ENCODE measurements at places on chromosomes 2 and 18. TPM values are rescaled to one million over a fixed set of nuclear protein-coding genes. Genes with fewer than 3 reads are reported as not detected.

GRCh38 chr18:58511897-58512581 is 116.9 kb downstream of the ALPK2 start:
- DNase-seq: no peak
- H3K27ac ChIP-seq: no peak overlapping the region
- H3K4me3 ChIP-seq: no peak overlapping the region
- H3K4me1 ChIP-seq: peaks cover 2% of the 10 kb centered on the region
- H3K27me3 ChIP-seq: no peaks in the 10 kb centered on the region
- no peaks in the 10 kb centered on the region for H3K36me3 ChIP-seq

GRCh38 chr2:120596990-120597594 is 138.6 kb upstream of the GLI2 start:
- H3K27ac ChIP-seq: no peak overlapping the region
- DNase-seq: no peak
- peaks cover 14% of the 10 kb centered on the region for H3K4me1 ChIP-seq
- peaks cover 37% of the 10 kb centered on the region for H3K27me3 ChIP-seq

GRCh38 chr2:116692988-116693387 is 1121.5 kb upstream of the DDX18 start:
- no peaks in the 10 kb centered on the region for H3K27me3 ChIP-seq
- no peak for DNase-seq
- H3K27ac ChIP-seq: no peak overlapping the region
- H3K4me3 ChIP-seq: no peak overlapping the region

DNA sequence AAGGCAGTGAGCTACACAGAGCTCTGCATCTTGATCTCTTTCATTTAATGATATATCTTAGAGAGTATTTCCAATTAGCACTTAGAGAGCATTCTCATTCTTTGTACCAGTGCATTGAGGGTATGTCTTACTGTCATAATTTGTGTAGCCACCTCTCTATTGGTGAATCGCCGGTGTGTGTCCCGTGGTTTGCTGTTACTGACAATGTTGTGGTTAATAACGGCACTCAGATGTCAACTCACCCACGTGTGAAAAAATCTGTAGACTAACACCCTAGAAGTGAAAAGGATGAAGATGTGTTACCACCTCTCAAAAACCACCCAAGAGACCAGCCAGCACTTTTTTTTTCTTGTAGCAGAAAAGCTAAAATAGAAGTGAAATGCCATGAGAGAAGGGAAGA is 37.1 kb downstream of the TEX51 start:
- no peak for DNase-seq
- peaks cover 3% of the 10 kb centered on the region for H3K4me1 ChIP-seq
- peaks cover 23% of the 10 kb centered on the region for H3K27me3 ChIP-seq
- H3K36me3 ChIP-seq: no peaks in the 10 kb centered on the region
- H3K27ac ChIP-seq: no peak overlapping the region

DNA sequence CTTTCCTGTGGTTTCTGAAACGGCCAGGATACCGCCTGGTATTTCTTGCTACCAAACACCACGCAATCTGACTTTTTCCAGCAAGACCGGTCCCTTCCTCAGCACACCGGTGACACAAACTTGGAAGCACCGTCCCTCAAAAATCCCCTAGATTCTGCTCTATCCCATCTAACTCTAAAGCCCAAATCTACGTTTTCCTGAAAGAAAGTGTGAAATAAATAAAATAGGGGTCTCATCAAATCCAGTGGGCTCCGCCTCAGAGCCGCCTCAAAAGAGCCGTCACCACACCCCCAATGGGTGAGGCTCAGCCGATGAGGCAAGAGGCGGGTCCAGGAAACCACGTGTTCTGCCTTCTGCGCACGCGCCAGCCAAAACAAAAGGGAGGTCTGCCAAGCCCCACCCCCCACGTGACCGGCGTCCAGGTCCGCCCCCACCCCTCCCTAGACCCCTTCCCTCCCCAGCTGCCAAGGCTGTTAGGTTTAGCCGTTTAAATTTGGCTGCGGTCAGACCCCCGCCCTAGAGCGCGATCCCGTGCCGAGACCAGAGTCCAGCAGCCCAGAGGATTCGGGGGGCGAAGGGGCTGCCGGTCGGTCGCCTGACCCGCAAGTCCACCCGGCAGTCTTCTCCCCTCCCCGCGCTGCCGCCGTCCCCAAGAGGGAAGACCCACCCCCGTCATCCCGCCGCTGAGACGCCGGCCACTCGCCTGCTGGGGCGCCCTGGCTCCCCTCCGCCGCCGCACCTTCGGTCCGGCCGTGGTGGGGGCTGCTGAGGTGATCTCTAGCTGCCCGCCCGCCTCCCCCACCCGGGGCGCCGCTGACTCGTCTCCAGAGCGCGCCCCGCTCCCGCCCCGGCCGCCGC is 534 bp downstream of the KANSL1L start:
- peaks cover 26% of the 10 kb centered on the region for H3K4me1 ChIP-seq
- H3K4me3 ChIP-seq: peak overlapping the region; percentile 99
- H3K27ac ChIP-seq: peak overlapping the region; percentile 98
- DNase-seq: peak; percentile 97
- no peaks in the 10 kb centered on the region for H3K36me3 ChIP-seq
- no peaks in the 10 kb centered on the region for H3K27me3 ChIP-seq

DNA sequence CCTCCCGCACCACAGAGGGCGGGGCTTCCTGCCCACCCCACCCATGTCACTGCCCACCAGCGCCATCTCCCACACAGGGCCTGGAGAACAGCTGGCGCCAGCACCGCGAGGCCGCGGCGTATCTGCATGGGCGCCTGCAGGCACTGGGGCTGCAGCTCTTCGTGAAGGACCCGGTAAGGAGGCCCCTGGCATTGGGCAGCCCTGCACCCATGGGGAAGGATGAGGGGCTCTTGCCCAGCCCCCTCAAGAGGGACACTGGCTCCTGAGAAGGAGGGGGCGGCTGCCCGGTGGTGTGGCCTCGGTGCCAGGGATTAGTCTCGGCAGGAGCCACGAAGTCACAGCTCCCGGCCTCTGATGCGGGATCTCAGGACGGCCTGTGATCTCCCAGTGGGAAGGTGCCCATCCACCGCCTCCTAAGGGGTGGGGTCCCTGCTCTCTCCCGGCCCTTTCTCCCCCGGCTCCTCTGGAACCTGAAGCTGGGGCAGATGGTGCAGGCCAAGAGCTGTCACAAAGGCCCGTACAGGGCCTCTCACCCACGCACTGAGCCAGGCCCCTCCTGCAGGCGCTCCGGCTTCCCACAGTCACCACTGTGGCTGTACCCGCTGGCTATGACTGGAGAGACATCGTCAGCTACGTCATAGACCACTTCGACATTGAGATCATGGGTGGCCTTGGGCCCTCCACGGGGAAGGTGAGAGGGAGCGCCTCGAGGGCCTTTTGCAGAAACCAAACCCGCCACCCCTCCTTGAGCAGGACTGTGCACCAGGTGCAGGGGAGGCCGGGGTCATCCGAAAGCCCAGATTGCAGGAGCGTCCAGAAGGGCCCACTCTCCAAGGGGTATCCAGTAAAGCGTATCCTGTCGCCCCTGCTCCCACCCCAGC is 9.1 kb downstream of the AGXT start:
- H3K36me3 ChIP-seq: no peaks in the 10 kb centered on the region
- peaks cover 12% of the 10 kb centered on the region for H3K4me1 ChIP-seq
- H3K27me3 ChIP-seq: no peaks in the 10 kb centered on the region
- DNase-seq: no peak
- H3K27ac ChIP-seq: no peak overlapping the region

DNA sequence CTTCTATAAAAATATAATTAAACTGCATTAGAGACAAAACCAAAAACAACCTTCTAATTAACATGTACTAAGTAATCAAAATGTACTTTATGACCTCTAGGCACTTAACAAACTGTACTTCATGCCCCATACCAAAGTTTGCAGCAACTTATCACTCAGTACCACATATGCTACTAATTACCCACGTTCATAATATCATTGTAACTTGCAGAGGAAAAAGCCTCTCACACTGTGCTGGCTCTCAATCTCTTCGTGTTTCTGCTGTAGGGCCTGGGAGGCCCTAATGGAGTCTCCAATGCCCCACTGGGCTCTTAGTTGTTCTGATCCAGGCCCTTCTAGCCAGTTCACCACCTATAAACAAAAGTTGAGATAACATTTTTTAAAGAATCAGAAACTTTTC is 82.1 kb upstream of the CCDC141 start:
- DNase-seq: no peak
- no peak overlapping the region for H3K27ac ChIP-seq
- no peaks in the 10 kb centered on the region for H3K27me3 ChIP-seq
- H3K4me1 ChIP-seq: no peaks in the 10 kb centered on the region
- H3K4me3 ChIP-seq: no peak overlapping the region

DNA sequence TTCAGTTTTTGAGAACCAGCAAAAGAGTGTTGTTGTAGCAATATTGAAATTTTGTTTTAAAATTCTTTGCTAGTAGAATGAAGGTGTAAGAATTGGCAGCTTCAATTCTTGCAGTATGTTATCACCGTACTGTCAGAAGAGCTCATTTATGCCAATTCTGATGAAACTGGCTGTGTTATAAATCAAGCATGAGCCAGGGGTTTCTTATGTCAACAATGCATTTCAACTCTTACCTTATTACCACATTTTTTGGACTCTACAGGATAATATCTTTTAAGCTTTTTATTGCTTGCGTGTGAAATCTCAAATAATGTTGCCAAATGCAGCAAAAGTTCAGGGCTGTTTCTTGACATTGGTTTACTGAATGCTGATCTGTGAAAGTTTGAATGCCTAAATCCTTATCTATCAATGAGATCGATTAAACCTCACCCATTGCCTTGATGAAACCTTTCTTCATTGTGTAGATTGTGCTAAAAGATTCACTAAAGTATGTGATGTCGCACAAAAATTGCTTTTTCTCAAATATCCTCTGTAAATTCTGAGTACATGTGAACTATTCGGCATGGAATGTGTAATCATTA is 1389.3 kb upstream of the ZEB2 start:
- no peak overlapping the region for H3K27ac ChIP-seq
- no peaks in the 10 kb centered on the region for H3K36me3 ChIP-seq
- no peaks in the 10 kb centered on the region for H3K27me3 ChIP-seq
- no peak for DNase-seq
- no peak overlapping the region for H3K4me3 ChIP-seq
- peaks cover 13% of the 10 kb centered on the region for H3K4me1 ChIP-seq

DNA sequence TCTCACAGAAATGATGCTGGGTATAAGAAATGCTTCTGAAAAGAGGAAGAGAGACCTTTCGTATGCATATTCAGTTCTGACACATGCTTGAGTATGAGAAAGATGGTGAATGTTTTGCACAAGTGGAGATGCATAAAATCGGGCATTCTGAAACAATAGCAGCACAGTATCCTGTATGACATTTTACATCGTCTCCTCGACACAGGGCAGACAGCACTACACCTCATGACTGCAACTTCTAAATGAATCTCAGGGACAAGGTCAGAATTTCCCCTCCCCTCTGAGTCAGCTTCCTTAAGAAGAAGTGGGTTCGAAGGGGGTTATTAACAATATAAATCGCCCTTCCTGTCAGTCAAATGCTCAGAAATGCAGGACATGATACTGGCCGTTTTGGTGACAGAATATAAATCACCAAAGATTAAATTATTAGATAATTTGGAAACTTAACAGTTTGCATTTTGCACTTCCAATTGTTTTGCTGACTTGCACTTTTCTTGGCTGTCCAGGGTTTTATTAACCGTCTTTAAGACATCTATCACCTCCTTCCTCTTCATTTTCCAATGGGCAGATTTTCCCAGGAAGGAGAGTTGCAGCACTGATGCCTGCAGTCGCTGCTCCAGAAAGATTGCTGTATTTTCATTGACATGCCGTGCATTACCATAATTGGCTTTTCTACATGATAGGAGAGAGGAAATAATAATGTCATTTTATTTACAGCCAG is 57.2 kb downstream of the TSHZ1 start:
- DNase-seq: no peak
- no peaks in the 10 kb centered on the region for H3K27me3 ChIP-seq
- peaks cover 5% of the 10 kb centered on the region for H3K4me1 ChIP-seq
- no peaks in the 10 kb centered on the region for H3K36me3 ChIP-seq
- H3K4me3 ChIP-seq: no peak overlapping the region

DNA sequence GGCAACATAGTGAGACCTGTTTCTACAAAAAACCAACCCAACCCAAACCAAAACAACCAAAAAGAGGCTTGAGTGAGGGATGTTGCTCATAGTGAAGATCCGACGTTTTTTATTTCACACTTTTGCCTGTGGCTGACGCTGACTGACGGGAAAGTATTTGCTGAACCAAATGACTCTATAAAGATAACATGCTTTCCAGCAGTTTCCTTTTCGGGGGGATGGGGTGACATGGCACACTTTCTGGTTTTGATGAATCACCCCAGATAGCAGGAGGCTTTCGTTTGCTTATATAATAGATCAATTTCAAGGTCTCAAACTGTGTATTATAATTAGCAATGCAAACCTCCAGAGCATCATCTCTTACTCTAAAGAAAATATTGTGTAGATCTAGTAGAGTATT is 150.8 kb downstream of the AQP4 start:
- no peaks in the 10 kb centered on the region for H3K36me3 ChIP-seq
- no peak overlapping the region for H3K4me3 ChIP-seq
- DNase-seq: no peak
- no peak overlapping the region for H3K27ac ChIP-seq
- peaks cover 3% of the 10 kb centered on the region for H3K27me3 ChIP-seq

DNA sequence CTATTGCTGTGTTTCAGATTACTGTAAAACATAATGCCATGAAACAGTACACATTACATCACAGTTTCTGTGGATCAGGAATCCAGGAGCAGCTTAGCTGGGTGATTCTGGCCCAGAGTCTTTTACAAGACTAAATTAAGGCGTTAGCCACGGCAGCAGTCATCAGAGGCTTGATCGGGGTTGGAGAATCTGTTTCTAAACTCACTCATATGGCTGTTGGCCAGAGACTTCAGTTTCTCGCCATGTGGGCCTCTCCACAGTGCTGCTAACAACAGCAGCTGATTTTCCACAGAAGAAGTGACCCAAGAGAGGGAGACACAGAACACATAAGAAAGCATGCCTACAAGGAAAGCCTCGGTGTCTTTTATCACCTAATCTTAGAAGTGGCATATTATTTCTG is 89.2 kb upstream of the MYO3B start:
- no peaks in the 10 kb centered on the region for H3K27me3 ChIP-seq
- H3K27ac ChIP-seq: no peak overlapping the region
- H3K36me3 ChIP-seq: no peaks in the 10 kb centered on the region
- no peaks in the 10 kb centered on the region for H3K4me1 ChIP-seq
- no peak overlapping the region for H3K4me3 ChIP-seq

- H3K4me3 ChIP-seq: no peak overlapping the region
- DNase-seq: no peak
- peaks cover 3% of the 10 kb centered on the region for H3K36me3 ChIP-seq
- H3K4me1 ChIP-seq: no peaks in the 10 kb centered on the region
These were observed 14.6 kb downstream of the THNSL2 start for GRCh38 chr2:88184762-88185161.

GRCh38 chr2:107094450-107094986 is 208.6 kb upstream of the ST6GAL2 start:
- H3K27ac ChIP-seq: no peak overlapping the region
- H3K4me1 ChIP-seq: peaks cover 10% of the 10 kb centered on the region
- DNase-seq: no peak
- H3K36me3 ChIP-seq: no peaks in the 10 kb centered on the region

GRCh38 chr18:38313831-38314230 is 748.2 kb upstream of the CELF4 start:
- DNase-seq: no peak
- no peak overlapping the region for H3K4me3 ChIP-seq
- no peaks in the 10 kb centered on the region for H3K27me3 ChIP-seq
- H3K36me3 ChIP-seq: no peaks in the 10 kb centered on the region
- H3K4me1 ChIP-seq: peaks cover 7% of the 10 kb centered on the region

The TMEFF2 gene
- total RNA-seq: 2.0 TPM

The FAM117B gene
- total RNA-seq: 28.5 TPM

The WDPCP gene
- 14.1 TPM for total RNA-seq

The RSAD2 gene
- 4.4 TPM for total RNA-seq

The OSGEPL1 gene
- total RNA-seq: 12.8 TPM

The CRYGB gene
- total RNA-seq: not detected

The LTBP1 gene
- total RNA-seq: 59.7 TPM

The DSC3 gene
- 1.2 TPM for total RNA-seq

The FKBP1B gene
- 30.5 TPM for total RNA-seq

The POTEC gene
- total RNA-seq: not detected

Data from progenitor cell of endocrine pancreas (in vitro differentiated cells).